Activated CD4-positive, CD25-positive, alpha-beta regulatory T cell (primary cell): ENCODE measurements at places on chromosomes 2 and 18.

DNA sequence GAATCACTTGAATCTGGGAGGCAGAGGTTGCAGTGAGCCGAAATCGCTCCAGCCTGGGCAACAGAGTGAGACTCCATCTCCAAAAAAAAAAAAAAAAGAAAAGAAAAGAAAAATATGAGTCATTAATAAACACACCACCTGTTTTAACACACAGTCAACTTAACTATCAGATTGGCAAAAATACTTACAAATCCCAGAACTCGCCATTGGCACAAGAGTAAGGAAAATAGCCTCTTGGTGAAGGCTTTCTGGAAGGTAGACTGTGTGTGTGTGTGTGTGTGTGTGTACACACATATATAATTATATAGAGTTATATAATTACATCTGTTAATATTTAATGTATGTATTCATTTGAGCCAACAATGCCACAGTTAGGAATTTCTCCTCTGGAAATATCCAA, 63.7 kb upstream of the UXS1 start:
- no peak for DNase-seq

DNA sequence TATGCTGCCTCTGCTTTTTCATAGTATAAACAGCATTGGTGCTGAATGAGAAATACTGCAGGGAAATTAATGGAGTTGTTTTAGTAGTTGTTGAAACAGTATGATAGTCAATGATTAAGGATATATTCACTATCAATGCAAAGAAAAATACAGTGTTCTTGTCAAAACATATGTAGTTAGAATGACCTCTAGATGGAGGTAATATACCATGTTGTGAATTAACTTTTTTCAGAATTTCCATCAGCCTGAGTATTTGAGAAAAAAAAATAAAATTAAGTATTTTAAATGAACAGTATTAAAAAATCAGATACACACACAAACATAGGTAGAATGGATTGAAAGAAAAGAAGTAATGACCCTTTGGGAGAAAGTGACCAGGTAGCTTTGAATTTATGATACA, 59.5 kb downstream of the RMDN2 start:
- no peak for DNase-seq

- no peak for DNase-seq
These were observed 55.1 kb downstream of the DGKD start for GRCh38 chr2:233409286-233409991.

DNA sequence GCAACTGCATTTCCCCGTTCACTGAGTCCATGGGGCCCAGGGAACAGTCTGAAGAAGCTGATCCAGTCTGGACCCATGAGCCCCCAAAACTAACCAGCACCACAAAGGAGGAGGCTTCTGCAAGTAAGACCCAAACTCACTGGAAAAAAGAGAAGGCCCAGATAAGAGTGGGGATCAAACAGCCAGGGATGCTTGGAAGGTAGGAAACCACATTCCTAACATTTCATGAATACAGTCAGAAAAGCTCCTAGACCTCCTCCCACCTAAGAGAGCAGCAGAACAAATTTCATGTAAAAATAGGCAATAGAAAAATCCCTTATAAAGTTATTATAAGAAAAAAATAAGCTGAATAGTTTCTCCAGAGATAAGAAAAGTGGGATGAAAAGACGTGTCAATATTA, 30.3 kb downstream of the TUBB6 start:
- no peak for DNase-seq

GRCh38 chr2:18536697-18537096, 23.8 kb downstream of the RDH14 start:
- no peak for DNase-seq

GRCh38 chr2:152814475-152815030, 96.1 kb downstream of the ARL6IP6 start:
- no peak for DNase-seq

- DNase-seq = no peak
These were observed 61.4 kb upstream of the COPS8 start for GRCh38 chr2:237024255-237024654.
